Fibroblast of gingiva (primary cell): ENCODE measurements at places on chromosomes 2 and 18.

DNA sequence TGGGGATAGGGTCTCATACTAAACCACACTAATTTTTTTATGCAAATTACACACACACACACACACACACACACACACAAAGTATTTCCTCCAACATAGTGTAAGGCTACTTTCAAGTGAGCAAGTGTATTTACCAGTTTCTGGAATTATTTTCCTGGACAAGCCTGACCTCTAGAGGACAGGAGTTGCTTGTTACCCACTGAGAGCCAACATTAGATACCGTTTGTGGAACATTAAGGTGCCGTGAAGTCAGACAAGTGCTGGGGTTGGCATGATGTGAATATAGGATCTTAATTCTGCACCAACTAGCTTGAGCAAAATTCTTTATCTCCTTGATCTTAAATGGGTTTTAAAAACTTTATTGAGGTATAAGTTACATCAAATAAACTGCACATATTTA, 39.3 kb upstream of the SERPINB2 start:
- DNase-seq, result peak; percentile 44

DNA sequence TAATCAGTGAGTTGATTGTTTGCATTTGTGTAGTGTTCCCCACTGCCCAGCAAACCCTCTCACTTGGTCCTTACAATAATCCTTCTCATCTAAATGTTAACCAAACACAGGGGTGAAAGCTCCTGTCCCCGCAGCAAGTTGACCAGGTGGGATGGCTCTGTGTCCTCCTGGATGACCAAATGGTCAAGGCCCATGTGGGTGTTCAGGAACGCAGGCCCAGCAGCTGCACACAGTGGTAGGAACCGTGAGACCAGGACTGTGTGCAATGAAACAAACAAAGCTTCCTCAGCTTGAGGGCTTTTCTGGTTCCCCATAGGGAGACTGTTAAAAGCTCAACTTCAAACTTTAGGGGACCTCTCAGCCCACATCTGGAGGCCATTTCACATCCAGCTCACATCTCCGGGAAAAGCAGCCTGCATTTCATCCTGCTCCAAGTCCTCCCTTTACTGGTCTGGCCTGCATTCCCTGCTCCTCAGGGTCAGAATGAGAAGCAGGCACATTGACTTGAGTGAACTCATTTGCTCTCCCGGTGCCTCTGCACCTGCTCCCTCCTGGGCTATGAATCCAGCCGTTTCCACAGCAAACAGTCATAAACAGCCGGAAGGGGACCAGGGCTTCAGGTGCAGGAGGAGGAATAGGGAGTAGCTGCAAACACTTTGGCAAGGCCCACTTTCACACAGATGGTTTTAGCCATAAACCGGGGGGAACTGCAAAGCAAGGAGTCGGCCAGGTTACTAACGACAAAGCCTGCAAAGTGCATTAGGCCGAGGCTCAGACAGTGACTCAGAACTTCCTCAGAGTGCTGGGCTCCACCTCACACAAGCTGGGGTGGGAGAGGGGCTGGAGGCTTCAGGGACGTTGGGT, 144.7 kb downstream of the CAPN13 start:
- no peak for DNase-seq

GRCh38 chr2:109457794-109458193, 156.0 kb downstream of the SEPTIN10 start:
- DNase-seq, result peak; percentile 36

- peak; percentile 2 for DNase-seq
Measured at GRCh38 chr2:228131833-228132232, 49.7 kb downstream of the SPHKAP start.

GRCh38 chr18:12049978-12050811, 43.4 kb upstream of the ANKRD62 start:
- DNase-seq, result no peak

DNA sequence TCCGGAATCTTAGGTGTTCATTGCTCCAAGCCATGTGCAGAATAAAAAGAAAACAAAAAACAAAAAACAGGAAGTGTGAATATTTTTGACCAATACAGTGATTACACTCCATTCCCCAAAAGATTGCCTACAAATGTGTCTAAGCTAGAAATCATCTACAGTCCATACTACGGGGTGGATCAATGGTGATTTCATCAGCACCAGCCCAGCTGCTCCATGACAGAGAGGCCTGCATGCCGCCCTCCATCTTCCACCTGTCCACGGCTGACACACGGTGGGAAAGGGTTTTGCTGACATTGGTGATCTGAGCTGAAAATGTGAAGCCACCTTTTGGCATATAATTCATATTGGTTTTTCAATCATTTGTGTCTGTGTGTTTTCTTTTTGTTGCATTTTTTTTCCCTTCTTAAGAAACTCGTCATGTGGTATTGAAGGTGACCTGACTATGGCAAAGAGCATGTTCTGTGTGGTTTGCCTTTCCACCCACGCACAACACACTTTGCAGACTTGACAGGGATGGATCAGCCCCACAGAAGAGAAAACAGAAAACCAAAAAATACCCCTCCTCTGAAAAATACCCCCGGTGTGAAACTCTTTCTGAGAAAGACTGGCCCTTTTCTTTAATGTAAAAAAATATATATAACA, 533.1 kb downstream of the RNF144A start:
- DNase-seq, result no peak

DNA sequence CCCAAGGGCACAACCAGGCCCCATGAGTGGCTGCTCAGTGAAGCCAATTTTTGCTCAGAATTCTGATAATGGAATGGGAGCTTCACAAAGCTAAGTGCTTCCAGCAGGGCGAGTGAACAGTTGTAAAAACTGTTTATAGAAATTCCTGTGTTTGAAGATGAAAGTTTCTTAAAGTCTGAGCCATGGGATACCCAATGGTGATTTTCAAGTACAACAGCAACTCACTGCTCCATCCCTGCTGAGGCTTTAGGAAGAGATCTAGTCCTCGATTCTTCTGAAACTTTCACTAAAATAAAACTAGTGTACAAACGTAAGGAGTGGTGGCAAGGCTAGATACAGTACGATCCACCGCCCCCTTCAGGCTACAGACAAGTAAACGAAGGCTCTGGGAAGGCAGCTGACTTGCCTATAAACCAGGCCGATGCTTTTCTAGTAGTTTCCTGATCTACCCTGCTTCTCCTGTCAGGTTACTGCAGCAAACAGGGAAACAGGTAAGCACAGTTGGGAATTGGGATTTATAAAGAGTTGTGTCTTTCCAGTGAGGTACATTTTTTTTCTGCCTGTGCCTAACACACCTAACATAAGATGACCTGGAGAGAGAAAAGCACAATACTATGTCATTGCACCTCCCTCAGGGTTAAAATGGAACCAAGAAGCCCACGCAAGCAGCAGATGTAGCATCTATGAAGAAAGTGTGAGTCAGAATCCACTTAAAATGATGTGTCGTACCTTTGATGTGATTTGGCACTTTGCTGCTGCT, 108.7 kb downstream of the UXS1 start:
- peak; percentile 52 for DNase-seq

DNA sequence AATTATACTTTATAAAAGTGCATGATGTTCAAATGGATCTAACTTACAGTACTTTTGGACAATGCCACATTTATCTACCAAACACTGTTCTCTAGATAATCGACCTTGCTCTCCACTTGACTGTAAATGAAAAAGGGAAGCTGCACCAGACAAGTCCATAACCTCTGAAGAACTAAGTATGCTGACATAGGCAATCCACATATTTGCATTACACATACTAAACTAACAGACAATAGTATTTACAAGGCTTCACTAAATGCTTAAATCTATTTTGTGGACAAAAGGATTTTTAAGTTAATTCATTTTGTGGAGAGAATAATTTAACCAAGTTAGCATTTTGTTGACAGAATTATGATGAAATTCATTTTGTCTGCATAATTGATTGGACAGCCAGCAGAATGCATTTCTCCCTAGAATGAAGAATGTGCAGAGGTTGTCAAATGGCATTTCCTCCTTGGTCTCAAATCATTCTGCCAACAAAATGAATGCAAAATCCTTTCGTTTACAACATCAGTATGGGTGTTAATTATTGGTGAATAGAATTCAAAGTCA, 520.9 kb downstream of the CPS1 start:
- DNase-seq, result no peak

DNA sequence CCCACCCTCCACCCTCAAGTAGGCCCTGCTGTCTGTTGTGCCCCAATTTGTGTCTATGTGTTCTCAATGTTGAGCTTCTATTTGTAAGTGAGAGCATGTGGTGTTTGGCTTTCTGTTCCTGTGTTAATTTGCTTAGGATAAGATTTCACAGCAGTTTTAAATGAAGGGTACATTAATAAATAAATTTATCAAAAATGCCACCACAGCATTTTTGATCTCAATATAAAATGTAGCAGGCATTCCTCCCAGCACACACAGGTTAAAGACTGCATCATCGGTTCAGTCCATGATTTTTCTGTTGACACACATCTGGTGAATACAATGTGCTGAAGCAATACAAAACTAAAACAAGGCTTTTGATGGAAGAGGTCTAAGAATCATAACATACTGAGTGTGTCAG, 412.0 kb upstream of the LYPD1 start:
- DNase-seq, result no peak

DNA sequence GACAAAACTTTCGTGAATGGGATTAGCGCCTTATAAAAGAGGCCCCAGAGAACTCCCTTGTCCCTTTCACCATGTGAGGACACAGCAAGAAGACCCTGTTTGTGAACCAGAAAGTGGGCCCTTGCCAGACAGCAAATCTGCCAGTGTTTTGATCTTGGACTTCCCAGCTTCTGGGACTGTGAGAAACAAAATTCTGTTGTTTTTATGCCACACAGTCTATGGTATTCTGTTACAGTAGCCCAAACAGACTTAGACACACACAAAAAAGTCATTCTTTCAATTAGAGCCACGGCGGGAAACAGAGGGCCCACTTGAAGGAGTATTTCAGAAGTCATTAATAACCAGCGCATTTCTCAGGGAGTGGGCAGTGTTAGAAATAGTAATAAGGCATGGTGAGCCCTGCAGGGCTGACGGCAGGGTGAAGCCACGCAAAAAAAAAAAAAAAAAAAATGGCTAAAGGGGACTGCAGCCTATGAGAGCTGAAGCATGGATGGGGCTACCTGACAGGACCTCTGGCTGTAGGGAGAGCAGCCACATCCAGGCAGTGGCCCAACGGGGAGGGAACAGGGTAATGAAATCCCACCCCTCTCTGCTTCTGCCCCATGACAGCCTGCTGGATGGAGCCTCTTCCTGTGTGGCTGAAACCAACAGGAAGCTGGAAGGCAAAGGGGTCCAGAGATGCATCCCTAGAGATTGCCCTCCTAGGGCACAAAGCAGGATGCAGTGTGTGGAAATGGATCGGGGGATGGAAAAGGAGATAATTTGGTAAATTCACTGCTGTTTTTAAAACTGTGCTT, 189.3 kb downstream of the KCNS3 start:
- DNase-seq, result no peak

GRCh38 chr2:152376385-152376784, 41.4 kb downstream of the FMNL2 start:
- no peak for DNase-seq

GRCh38 chr2:69583321-69583833, 60.2 kb downstream of the AAK1 start:
- no peak for DNase-seq

- DNase-seq, result no peak
Measured at GRCh38 chr2:11234309-11234708, 79.0 kb downstream of the SLC66A3 start.

- peak; percentile 59 for DNase-seq
Measured at GRCh38 chr2:201909961-201910361, 103.6 kb downstream of the CDK15 start.

DNA sequence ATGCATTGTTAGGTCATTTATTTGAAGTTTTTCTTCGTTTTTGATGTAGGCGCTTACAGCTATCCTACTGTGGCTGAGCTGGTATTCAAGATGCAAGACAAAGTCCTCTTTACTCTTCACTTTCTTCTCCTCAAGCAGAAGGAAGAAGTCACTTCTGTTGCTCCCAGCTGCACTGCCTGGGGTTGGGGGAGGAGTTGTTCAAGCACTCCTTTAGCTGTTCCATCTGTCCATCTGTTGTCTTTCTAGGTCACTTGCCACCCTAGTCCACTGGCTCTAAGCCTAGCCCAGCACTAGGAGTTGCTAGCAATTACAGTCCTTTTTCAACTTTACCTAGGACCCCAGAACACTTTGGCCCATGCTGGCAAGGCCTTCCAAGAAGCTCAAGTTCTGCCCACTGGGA, 200.6 kb upstream of the RBMS1 start:
- no peak for DNase-seq

DNA sequence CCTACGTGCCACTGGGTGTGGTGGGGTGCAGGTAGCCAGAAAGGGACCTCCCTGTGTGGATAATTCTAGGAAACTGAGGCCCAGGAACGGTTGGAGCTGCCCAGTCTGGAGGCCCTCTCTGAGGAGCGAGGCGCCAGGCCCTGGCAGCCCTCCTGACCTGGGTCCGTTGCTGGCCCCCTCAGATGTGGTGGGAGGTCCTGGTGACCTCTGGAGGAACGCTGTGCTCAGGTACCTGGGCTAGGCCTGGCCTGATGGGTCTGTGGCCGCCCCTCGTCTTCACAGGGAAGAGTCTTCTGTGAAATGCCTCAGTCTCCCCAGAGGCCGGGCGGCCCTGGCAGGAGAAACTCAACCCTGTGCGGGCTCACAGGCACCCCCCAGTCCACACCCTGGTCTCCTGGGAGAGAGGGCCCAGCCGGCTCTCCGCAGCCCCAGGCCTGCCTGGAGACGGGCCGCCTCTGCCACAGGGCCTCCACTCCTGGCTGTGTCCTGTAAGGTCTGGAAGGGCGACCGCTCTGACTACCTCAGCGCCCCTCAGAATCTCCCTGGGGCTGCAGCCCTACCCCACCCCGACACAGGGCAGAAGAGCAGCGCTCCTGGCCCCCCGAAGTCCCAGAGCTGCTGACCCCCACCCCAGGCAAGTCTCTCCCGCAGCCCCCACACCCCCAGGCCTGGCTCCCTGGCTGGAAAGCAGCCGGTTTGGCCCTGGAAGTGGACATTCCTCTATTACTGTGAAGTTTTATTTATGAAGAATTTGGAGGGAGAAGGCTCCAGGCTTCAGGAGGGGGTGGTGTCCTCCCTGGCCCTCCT, 3.7 kb downstream of the B3GNT7 start:
- no peak for DNase-seq

DNA sequence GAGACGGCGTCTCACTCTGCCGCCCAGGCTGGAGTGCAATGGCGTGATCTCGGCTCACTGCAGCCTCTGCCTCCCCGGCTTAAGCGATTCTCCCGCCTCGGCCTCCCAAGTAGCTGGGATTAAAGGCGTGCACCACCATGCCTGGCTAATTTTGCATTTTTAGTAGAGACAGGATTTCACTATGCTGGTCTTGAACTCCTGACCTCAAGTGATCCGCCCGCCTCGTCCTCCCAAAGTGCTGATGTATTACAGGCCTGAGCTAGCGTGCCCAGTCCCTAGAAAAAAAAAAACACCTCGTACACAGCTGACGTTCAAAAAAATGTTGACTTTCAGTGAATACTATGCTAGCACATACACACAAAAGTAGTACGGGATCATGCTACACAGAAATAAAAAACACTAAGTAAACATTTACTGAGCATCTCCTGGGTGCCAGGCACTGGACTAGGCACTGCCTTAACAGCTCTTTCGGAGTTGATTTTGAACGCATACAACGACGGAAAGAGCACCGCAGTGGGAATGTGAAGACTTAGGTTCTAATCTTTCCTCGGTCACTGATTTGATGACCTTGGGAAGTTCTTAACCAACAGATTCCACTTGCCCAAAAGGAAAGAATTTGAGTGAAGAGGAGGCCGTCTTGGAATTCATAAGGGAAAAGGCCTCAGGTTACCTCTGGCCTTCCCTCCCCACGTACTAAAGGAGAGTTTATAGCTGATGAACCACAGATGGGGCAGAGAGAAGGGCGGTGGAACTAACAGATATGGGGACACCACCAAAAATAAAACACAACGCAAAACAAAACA, 1.1 kb downstream of the DNAJC27 start:
- peak; percentile 50 for DNase-seq
